H1 (cell line): ENCODE measurements at places on chromosomes 3 and 15.

DNA sequence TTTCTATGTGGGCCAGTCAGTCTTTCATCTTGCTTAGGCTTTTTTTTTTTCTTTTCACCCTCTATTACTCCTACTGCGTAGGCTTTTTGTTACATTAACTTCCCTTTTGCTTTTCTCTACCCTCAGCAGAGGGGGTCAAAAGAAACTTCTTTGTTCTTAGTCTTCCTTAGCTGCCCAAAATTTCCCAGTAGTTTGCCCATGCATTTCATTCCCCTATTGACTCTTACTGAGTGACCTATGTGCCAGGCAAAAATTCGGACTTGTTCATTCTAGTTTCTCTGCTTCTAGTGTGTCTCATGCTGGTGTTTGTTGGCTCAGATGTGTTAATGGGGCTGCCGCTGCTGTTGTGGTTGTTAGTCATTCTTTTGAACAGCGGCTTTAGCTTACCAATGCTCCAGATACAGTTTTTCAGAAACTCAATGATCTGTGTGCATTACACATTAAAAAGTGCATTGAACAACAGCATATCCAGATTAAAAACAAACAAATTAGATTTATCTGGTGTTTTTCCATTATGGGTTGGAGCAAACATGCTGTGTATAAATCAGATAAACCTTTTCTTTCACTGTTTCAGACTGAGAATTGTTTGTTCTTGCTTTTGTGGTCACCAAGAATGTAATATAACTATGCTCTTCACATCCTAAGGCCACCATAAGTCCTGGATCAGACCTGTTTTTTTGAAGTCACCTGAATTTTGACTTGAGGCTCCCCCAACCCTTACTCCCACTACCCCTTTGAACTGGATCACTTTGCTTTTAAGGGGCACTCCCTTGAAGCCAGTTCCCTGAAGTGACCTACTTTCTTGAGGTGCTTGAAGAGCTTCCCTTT, 43.1 kb downstream of the PDE8A start:
- no peak for DNase-seq

GRCh38 chr3:151276687-151277042, 1.7 kb downstream of the P2RY14 start:
- DNase-seq, result no peak

DNA sequence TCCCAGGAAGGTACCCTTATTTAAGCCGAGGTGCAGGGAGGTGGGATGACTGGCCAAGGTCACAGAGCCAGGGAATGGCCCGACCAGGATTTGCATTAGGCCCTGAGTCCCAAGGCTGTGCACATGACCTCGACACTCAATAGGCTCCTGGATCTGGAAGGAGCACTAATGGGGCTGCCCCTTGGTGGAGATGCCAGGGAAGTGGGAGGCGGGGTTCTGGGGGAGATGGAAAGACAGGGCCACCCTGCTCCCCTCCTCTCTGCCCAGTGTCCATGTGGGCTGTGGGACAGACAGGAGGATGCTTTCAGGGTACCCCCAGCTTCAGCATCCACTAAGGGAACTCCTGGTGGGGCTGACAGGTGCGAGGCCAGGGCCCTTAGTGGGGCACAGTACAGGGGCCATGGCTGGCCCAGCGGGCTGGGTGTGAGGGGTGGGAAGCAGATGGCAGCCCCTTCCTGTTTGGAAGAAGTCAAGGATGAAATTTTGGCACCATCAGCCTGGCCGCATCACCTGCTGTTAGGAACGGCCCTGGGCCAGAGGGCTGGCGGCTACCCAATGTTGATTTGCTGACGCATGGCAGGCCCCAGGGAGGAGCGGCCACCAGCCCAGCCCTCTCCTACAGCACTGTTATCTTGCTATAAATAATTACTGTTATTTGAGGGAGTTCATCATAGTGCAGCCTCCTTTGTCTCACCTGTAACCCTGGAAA, 37.3 kb downstream of the ATP2B2 start:
- no peak for DNase-seq

DNA sequence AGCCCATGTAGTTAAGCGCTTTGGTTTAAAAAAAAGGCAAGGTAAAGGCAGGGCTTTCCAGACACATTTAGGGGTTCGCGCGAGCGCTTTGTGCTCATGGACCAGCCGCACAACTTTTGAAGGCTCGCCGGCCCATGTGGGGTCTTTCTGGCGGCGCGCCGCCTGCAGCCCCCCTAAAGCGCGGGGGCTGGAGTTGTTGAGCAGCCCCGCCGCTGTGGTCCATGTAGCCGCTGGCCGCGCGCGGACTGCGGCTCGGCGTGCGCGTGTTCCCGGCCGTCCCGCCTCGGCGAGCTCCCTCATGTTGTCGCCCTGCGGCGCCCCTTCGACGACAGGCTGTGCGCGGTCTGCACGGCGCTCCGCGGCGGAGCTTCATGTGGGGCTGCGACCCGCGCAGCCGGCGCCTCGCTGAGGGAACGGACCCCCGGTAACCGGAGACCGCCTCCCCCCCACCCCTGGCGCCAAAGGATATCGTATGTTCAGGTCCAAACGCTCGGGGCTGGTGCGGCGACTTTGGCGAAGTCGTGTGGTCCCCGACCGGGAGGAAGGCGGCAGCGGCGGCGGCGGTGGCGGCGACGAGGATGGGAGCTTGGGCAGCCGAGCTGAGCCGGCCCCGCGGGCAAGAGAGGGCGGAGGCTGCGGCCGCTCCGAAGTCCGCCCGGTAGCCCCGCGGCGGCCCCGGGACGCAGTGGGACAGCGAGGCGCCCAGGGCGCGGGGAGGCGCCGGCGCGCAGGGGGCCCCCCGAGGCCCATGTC, 927 bp downstream of the SMAD6 start:
- DNase-seq, result peak; percentile 63

DNA sequence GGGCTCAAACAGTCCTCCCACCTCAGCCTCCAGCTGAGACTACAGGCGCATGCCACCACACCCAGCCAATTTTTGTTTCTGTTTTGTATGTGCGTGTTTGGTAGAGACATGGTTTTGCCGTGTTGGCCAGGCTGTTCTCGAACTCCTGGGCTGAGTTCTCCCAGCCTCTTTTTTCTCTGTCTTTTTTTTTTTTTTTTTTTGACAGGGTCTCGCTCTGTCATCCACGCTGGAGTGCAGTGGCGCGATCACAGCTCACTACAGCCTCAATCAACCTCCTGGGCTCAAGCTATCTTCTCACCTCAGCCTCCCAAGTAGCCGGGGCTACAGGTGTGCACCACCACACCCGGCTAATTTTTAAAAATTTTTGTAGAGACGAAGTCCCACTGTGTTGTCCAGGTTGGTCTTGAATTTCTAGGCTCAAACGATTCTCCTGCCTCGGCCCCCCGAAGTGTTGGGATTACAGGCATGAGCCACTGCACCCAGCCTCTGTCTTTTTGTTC, 867 bp upstream of the DCAF1 start:
- DNase-seq, result no peak

GRCh38 chr3:185927501-185928200, 10.2 kb downstream of the TRA2B start:
- DNase-seq, result no peak

DNA sequence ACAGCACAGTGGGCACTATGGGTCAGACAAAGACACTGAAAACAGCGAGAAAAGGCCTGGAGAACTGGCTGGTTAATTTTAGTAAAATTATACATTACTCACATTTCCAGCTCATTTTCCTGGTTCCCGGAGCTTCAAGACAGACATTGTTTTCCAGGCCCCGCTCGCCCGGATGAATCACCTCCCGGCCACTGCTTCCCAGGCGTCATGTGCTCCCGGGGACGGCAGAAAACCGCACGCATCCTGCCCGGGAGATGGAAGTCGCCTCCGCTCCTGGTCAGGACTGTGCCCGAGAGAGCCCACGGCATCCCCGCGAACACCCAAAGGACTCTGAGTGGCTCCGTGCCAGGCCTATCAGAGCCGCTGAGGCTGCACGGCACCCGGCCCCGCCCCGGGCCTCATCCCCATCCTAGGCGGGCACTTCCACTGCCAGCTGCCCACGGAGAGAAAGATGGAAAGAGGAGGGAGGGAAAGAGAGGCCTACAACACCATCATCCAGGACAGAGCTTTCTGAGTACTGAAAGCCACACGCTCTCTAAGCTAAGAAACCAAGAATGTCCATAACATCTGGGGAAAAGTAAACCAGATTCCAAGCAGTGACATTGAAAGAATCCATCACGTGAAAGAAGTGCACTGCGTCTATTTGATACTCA, 75.1 kb downstream of the VGLL4 start:
- DNase-seq, result no peak

- no peak for DNase-seq
These were observed 592 bp downstream of the PGPEP1L start for GRCh38 chr15:99006904-99007495.

- no peak for DNase-seq
These were observed 17.6 kb upstream of the TRAT1 start for GRCh38 chr3:108804966-108805365.

- no peak for DNase-seq
These were observed 337.2 kb upstream of the DNAJC19 start for GRCh38 chr3:181326637-181327223.

GRCh38 chr3:106943071-106943470, 434.2 kb upstream of the CCDC54 start:
- DNase-seq, result no peak

GRCh38 chr3:126930936-126931600, 51.8 kb upstream of the PLXNA1 start:
- DNase-seq, result no peak

DNA sequence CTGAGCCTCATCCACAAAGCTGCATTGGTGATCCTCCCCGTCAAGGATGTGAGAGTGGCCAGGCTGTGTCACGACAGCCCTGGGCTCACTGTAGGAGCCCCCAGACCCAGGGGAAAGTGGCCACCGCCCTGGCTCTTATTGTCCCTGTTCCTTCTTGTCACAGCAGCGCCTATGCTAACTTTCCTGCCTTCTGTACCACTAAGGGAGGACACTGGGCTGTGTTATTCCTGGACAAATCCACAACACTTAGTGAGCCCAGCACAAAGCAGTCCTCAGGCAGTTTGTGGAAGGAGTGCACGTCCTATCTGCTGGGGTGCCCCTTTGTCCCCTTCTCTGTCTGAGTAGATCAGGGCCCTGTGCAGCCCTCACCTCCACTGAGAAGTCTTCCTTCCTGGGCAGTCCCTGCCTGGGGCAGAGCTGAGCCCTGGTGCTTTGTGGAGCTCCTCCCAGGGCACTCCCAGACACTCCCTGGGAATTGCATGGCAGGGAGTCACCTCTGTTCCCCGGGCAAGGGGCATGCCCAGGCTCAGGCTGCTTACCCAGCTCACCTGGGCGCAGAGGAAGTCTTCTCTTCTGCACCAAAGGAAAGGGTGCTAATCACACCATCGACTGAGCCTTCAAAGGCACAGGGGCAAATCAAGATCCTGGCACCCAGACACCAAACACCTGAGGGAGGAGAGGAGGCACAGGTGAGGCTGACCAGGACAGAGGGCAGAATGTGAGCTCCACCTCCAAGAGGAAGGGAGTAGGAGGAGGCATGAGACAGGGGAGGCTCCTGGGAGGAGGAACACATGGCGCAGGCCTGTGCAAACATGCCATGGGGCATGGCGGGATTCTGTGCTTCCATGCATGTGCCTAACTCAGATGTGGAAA, 138.7 kb downstream of the KLF13 start:
- no peak for DNase-seq

- DNase-seq, result peak; percentile 75
These were observed 563 bp downstream of the PXYLP1 start for GRCh38 chr3:141231952-141232823.

DNA sequence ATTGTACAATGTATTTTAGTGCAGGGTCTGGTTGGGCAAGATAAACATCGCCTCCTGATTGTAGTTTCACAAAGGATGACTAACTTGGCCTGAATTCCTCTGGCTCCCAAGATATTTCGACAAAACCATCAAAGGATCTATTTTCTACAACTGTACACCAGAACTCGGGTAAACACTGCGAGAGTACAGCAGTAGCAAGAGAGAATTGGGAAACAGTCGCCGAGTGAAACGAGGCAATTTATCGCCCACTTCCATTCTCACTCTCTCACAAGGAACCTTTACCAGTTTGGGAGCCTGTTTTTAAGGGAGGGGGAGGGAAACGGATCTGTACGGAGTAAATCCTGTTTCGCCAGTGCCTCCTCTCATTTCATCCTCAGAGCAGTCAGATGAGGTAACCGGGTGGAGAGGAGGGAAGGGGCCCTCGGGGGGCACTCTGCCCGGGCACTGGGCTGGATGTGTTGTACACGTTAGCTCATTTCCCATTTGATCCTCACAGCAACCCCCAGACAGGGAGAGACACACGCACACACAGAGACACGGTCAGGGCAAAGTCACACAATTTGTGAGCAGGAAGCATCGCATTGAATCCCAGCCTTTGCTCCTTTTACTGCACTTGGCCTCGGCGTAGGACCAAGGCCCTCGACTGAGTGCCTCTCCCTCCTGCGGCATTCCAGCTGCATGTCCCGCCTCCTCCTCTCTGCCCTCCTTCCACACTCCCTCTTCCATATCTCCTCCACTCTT, 120.1 kb downstream of the LIPC start:
- DNase-seq, result no peak

- no peak for DNase-seq
These were observed 534.5 kb upstream of the KCNMB2 start for GRCh38 chr3:178001670-178002101.

DNA sequence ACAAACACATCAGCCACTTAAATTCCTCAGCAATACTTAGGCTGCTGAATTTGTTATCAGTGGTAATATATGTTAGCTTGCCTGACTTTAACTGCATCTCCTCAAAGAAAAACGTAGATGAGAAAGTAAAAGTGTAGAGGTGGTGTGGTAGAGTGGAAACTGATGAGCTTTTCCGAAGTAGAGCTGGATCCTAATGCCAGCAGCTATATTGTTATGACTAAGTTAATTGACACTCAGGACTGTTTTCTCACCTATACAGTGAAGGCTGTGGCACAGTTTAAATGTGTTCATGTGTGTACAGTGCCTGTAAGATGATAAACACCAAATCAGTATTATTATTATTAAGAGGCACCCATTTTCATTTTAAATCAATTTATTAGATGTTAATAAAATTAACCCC, 174.9 kb downstream of the TNIK start:
- no peak for DNase-seq

DNA sequence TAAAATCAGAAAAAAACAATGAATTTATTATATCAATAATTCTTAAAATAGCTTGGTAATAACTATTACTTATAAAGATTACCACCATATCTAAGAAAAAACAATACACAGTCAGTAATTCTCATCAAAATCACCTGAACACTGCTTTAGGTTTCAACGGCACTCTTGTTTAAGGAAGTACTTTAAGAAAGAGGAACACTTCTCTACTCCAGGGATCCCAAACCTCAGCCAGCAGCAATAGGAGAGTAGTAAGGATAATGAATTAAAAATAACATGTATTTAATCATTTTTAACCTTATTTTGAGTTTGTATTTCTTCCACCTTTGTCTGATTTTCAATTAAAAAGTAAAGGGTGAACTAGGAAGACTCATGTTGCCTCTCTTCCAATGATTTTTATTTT, 494.0 kb upstream of the NR2F2 start:
- no peak for DNase-seq

- no peak for DNase-seq
These were observed 191.0 kb downstream of the STT3B start for GRCh38 chr3:31723701-31724100.

DNA sequence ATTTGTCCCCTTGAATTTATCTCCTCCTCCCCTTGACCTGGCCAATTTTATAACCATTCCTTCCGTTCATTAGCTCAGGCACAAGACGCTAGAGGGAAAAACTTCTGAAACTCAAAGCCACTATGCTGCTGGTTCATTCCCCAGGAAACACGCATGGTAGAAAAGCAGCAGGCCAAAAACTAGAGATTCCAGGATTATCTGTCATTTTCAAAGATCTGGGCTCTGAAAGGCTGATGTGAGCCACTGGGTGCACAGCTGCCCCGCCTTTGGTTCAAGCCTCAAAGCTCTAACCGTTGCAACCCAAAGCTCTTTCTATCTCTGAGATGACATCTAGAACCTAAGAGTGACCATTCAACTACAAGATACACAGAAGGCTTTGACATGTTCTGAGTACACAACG, 6.1 kb downstream of the ANP32A start:
- no peak for DNase-seq

GRCh38 chr3:15086263-15086662, 12.7 kb downstream of the RBSN start:
- DNase-seq, result no peak
